ENCODE measurements at places on chromosomes 3 and 15.
A peak's percentile ranks its signal among the peaks of the same experiment; 100 is the strongest.

DNA sequence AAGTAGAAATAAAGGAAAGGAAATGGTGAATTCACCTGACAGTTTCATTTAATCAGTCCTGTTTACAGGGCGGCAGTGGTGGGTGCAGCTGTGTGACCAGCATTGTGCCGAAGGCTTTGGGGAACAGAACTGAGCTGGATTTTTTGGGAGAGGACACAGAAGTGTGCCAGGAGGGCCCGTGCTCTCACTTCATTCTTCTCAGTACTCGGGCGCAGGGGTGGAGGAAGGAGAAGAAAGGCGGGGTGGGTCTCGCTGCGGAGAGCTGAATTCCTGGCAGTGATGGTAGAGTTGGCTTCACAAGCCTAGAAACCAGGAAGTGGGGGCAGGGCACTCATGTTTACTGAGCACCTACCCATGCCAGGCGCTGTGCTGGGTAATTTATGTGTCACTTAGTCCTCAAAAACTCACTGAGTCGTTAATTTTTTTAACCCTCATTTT lies 64.6 kb downstream of the CRTC3 start:
- DNase-seq = peak; percentile 92

GRCh38 chr3:54647721-54648120 lies 280.1 kb downstream of the LRTM1 start:
- no peak for DNase-seq

GRCh38 chr15:43776101-43776717 lies 557 bp downstream of the ELL3 start:
- no peak for DNase-seq

GRCh38 chr15:23565395-23566070 lies at the start of gene MKRN3:
MKRN3 (plus strand) TSS chr15:23565674; CDS start chr15:23565783, 109 bp downstream.
- no peak for DNase-seq

DNA sequence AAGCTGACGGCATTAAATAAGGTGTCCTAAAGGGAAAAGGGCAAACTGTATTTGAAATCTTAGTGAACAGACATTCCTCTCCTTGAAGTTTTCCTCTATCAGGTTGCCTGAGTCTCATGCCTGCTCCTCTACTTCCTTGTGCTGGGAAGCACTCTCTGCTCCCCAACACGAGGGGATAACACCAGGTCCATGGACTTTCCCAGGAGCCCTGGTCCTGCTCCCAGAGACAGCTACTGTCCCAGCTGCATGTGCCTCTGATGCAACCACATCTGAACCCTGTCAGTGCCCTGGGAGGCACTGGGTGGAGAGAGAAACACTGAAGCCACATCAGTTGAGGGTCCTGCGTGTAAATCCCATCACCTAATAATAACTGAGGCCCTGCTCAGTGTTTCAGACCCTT lies 7.4 kb downstream of the TLR9 start:
- DNase-seq = no peak

GRCh38 chr3:128107834-128108233 lies 15.8 kb downstream of the RUVBL1 start:
- DNase-seq = no peak

GRCh38 chr3:151579571-151580270 lies 118.9 kb upstream of the IGSF10 start:
- no peak for DNase-seq

DNA sequence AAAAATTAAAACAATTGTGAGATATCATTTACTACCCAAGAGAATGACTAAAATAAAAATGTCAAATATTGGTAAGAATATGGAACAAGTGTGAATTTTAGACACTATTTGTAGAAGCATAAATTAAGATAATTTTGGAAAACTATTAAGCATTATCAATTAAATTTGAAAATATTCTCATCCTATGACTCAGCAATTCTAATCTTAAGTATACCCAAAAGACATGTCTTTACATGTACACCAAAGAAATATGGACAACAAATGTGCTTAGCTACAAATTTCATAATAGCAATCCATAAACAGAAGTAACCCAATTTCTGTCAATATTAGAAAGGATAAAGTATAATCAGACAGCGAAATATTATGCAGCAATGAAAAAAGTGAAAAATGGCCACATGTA lies 1032.2 kb upstream of the SEMA6D start:
- no peak for DNase-seq

DNA sequence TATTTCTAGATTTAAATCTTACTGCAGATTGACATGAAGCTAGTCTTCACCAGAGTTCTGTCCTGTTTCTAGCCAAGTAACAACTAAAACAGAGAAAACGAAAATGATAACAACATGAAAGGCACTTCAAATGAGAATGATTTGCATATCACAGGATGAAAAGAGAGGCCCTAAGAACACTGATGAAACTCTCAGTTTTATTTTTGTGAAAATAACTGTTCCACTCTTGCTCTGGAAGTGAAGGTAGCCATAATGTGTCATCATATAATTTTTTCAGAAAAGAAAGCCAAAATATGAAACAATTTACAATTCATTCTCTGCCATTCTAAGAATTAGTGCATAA lies 274.4 kb downstream of the ADAMTSL3 start:
- DNase-seq = no peak

GRCh38 chr3:124064050-124064449 lies 72.1 kb upstream of the ROPN1 start:
- no peak for DNase-seq

DNA sequence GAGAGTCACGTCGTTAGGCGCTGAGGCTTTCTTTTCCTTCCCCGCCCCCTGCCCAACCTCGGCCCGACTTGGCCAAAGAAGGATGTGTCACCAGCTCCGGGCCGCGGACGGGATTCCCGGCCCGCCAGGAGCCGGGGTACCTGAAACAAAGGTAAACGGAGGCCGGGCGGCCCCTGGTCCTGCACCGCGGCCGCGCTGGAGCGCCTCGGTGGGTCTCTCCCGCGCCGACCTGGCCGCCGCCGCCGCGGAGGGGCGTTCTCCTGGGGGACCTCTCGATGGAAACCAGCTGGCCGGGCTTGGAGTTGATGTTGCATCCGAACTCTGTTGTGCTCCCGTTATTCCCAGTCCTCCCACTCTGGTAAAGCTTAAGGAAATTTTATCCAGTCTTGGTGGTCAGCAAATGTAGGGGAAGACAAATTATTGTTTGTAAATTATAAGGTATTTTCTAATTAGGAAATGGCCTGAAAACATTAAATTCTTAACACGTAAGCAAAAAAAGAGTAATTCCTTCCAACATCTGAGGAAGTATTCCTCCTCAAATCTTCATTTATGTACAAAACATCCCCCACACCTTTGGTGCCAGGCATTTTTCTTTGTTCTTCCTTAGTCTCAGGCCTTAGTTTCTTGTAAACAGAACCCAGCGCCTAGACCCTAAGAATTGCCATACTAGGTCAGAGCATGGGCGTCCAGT lies 888 bp downstream of the PPP2R3A start:
- no peak for DNase-seq

DNA sequence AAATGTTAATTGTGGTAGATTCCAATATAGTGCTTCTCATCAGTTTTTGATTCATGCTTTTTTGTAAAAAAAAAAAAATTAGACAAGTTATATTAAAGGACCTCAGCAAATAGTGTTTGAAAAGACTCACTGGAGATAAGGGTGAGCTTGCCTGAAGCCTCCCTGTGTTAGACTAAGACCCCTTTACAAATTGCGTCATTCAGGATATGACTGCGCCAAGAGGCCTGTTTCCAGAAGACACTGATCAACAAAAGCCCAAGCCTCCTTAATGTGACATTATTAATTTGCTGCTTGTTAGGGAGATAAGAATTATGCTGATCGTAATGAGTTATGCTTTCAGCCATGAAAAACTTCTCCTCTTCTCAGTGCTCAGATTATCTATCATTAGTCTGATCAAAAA lies 13.0 kb upstream of the DNAJC13 start:
- no peak for DNase-seq

GRCh38 chr3:170417090-170417489 lies 1.6 kb upstream of the CLDN11 start:
- DNase-seq = no peak

DNA sequence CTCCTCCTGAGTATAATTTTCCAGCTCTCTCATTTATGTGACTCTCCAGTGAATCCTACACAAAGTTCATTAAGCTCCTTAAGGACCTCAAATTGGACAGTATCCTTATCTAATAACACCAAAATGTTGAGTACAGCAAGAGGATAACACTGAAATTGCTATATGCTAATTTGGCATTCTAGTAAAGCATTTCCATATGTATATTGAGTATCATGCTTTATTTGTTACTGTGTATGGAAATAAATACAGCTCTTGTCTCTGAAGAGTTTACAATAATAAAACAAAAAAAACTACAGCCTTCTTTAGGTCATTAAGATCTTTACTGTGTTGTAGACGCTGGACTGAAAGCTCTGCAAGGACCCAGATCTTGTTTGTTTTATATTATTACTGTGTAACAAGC lies 1341.3 kb downstream of the ROBO1 start:
- DNase-seq = no peak

DNA sequence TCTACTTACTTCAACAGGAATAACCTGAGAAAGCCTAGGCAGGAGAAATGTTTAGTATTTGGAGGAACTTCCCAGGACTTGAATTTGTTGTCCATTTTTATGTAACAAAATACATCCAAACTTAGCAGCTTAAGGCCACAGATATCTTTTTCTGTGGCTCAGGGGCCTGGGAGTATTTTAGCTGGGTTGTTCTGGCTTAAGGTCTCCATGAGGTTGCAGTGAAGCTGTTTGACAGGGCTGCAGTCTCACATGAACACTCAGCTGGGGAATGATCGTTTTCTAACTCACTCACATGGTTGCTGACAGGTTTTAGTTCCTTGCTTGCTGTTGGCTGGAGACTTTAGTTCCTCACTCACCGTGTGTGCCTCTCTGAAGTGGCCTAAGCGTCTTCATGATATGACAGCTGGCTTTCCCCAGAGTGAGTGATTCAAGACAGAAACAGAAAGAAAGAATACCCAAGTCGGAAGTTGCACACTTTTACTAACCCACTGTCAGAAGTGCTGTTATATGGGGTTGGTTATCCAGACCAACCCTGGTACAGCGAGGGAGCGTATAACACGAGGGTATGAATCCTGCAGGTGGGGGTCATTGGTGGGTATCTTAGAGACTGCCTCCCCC lies 229.7 kb upstream of the TBL1XR1 start:
- DNase-seq = no peak

GRCh38 chr15:49242820-49243219 lies 72.8 kb downstream of the GALK2 start:
- no peak for DNase-seq

DNA sequence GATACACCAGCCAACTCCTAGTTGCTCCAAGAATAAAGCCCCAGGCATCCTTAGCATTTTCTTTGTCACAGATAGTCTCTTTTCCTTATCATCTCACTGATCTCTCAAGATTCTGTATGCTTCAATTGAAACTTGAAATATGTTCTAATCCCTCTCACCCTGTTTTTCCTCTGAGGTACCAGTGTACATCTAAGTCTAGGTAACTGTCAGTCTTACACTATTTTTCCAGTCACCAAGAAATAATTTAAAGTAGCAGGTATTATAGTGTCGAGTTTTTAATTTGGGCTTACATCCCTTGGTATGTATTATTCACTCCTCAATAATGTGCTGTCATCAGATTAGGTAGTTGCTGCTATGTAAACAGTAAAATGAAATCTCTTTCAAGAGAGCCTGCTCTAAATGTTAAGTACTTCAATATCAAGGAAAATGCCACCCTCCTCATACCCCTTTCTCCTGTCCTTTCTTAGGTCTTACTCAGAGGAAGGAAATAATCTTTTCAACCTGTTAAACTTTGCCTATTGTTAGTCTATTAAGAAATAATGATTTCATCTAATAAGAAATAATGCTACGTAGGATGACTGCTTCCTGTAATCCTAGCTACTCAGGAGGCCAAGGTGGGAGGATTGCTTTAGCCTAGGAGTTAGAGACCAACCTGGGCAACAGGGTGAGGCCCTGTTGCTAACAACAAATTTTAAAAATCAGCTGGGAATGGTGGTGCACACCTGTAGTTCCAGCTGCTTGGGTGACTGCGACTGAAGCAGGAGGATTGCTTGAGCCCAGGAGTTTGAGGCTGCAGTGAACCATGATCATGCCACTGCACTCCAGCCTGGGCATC lies 39.8 kb downstream of the TSC22D2 start:
- no peak for DNase-seq

All from cardiac septum (tissue), 1 donor.